ENCODE measurements at places on chromosomes 3 and 15.

- DNase-seq, result peak; percentile 57
Measured at GRCh38 chr3:126481808-126482502, 6.3 kb upstream of the ZXDC start.

DNA sequence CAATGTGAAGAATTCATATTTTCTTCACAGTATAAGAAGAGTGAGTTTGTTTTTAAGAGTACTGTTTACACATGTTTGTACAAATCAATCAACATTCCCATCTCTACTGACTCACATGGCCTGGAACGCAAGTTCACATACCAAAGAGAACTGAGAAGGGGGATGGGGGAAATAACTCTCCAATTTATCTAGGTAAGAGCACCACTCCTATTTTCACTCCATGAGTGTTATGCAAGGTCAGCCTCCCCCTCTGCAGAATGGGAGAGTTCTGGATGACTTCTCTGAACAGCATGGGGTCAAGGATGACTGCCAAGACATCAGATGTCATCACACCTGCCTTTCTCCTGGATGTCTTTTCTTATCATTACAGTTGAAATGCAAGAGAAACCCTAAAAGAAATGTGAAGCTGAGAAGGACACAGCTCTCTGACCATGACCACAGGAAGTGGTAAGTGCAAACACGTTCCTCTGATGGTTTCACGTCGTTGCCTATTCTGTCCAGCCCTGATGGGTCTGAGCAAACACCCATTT lies 95.2 kb downstream of the SEMA6D start:
- DNase-seq, result no peak

GRCh38 chr15:82143390-82144385 lies 97.9 kb upstream of the MEX3B start:
- DNase-seq, result no peak

GRCh38 chr3:184417619-184418327 lies 37.9 kb downstream of the CHRD start:
- peak; percentile 72 for DNase-seq

DNA sequence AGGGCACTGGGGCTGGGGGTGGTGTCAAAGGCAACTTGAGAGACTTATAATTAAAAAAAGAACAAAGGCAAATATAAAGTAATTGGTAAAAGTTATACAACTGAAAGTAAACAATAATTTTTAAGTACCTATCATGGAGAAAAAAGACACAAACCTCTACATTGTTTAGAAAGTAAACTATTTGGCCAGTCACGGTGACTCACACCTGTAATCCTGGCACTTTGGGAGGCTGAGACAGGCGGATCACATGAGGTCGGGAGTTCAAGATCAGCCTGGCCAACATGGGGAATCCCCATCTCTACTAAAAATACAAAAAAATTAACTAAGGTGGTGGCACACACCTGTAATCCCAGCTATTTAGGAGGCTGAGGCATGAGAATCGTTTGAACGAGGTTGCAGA lies 25.8 kb downstream of the RPSA start:
- DNase-seq, result no peak

DNA sequence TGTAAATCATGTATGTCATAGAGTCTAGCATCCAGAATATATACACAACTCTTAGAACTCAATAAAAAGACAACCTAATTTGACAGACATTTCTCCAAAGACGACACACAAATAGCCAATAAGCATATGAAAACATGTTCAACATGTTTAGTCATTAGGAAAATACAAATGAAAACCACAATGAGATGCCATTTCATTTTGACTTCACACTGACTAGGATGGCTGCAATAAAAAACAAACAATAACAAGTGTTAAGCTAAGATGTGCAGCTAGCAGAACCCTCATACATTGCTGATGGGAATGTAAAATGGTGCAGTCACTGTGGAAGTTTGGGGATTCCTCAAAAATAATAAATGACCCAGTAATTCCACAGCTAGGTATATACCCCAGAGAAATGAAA lies 16.4 kb downstream of the SPG11 start:
- no peak for DNase-seq

DNA sequence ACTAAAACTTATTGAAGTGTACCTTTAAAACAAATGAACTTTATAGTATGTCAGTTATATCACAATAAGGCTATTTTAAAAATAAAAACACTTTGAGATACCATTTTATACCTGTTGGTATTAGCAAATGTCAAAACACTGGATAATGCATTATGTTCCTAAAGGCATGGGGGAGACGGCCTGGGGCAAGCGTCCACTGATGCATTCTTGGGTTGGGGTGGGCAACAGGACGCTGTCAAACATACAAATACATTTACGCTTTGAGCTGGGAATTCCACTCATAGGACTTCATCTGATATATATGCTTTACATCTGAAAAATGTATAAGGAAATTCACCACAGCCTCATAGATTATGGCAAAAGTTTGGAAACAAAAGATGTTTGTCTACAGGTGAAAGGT lies 7.6 kb upstream of the GATA2 start:
- DNase-seq, result no peak

DNA sequence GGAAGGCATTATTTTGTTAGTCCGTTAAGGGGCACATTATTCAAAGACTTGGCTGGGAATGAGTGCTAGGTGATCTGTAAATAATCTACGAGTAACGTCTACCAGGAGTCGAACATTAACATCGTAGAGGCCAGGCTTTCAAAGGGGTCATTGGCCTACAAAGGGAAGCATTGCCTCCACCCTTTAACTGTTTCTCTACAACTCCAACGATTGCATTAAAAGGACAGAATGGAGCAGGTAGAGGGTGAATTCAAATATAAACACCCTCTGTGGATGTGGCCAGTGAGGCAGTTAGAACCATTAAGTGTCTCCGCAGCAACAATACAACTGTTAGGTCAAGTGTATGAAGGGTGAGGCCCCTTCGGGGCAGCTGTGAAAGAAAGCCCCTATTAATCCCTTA lies 126.0 kb upstream of the LMOD3 start:
- DNase-seq, result no peak

- DNase-seq, result no peak
Measured at GRCh38 chr3:107822308-107822707, 268.5 kb downstream of the CD47 start.

- no peak for DNase-seq
Measured at GRCh38 chr15:22933641-22934061, 46.5 kb downstream of the CYFIP1 start.

GRCh38 chr3:129211772-129212171 lies 28.1 kb upstream of the CNBP start:
- no peak for DNase-seq

DNA sequence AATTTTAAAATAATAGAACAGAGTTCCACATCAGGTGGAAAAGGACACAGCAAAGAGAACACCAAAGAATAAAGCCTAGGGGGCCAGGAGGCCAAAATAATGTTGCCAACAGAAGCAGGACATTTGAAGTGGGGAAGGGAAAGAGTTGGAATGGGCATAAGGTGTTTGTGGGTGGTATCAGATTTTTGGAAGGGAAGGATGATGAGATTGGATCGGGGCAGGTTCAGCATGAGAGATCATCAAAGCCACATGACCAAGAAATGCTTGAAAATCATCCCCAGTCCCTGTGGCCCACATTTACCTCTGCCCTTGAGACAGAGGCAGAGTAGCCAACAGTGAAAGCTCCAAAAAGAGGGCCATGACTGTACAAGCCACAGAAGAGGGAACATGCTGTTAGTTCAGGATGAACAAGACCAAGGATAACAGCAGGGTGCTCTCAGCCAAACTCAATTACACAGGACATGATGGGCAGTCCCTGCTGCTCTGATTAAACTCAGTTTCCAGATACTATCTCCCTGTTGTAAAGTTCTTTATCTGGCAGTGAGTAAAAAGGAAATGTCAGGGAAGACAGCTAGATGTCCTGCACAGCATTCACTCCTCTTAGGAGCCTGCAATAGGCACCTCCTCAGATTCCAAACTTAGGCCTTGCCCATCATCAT lies 32.5 kb downstream of the RAB27A start:
- DNase-seq, result no peak

DNA sequence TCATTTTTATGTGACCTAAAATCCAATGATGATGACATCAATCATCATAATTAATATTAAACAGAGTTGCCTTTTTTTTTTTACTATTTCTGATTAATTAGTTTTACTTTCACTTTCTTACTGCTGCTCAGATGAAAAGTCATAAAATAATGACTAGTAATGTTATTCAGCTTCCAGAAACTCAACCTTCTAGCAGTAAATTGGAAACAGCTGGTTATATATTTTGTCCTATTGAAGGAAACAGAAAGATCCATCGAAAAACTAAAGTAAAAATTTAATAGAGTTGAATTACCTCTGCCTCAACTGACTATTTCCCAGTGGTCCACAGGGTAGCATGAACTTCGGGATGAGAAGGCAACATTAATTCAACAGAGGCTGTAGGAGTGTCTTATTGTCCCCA lies 107.1 kb upstream of the PTX3 start:
- no peak for DNase-seq

DNA sequence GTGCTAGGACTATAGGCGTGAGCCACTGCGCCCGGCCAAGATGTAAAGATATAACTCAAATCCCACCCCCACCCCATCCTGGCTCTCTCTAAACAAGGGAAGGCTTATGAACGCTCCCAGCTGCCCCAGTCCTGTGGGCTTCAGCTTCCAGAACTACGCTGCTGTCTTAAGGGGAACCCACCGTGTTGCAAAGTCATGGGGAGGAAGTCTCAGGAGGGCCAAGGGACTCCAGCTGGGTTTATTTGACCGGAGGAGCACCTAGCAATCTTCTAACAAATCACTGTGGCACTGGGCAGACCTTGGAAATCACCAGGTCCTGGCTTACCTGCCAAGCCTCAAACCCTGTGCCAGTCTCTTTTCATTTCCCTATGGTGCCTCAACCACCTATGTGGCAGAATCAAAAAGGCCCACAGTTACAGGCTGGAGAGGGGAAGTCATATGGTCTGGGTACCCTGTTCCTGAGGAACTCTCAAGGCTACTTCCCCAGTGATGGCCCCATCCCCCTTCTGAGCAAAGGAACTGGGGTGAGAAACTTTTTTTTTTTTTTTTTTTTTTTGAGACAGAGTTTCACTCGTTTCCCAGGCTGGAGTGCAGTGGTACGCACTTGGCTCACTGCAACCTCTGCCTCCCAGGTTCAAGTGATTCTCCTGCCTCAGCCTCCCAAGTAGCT lies 83.4 kb downstream of the RBPMS2 start:
- DNase-seq, result no peak

- peak; percentile 84 for DNase-seq
Measured at GRCh38 chr3:61688307-61688984, 127.1 kb downstream of the PTPRG start.

- DNase-seq, result no peak
Measured at GRCh38 chr15:56017511-56017910, 24.1 kb upstream of the NEDD4 start.

GRCh38 chr3:58013099-58013498 lies 4.9 kb downstream of the FLNB start:
- DNase-seq, result no peak

GRCh38 chr3:126731044-126731443 lies 27.0 kb downstream of the CHCHD6 start:
- DNase-seq, result no peak

DNA sequence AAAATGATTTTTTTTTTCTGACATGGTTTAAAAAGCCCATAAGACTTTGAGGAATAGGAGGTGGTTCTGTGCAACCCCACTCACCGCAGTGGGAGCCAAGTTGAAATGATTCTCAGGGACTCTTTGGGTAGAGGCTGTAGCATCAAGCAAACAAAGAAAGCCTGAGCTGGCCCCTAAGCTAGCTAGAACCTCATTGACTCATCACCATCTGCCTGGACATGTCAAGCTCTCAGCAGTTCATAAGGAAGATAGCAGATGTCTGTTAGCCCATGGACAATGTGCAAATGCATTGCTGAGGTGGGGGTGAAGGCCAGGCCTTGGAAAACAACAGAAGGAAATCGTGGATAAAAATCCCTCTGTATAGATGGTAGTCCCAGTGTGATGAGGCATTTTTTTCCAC lies 234.8 kb downstream of the NR2F2 start:
- DNase-seq, result no peak

- no peak for DNase-seq
Measured at GRCh38 chr3:171256445-171257250, 203.6 kb downstream of the TNIK start.

GRCh38 chr3:71057526-71057894 lies 526.0 kb downstream of the FOXP1 start:
- DNase-seq, result no peak

DNA sequence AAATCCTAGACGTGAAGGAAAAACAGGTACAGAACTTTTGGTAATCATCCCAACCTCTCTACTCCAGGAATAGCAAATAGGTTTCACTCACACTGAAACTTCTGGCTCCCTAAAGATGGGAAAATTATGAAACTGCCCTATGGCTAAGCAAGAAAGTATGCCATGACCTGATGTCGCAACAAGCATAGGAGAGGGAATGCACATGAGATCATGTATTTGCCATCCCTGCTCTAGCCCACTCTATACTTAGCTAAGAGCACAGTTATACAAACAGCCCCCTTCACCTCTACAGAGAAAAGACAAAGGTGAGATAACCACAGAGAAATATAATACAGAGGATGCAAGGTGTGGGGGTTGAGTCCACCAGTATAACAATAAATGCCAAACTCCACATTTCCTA lies 102.7 kb downstream of the TBC1D5 start:
- no peak for DNase-seq

DNA sequence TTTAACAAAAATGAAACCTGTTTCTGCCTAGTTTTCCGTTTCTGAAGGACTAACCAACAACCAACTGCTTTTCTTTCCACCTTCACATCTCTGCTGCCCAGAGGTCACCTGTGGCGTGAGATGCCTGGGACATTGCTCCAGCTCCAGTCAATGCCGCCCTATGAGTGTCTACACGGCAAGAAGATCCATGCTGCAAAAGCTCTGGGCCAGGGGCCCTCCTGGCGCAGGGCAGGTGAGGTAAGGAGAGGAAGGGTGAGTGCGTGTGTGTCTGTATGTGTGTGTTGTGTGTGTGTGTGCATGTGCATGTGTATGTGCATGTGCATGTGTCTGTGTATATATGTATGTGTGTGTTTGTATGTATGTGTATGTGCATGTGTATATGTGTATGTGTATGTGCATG lies 131.4 kb downstream of the NSMCE3 start:
- no peak for DNase-seq

DNA sequence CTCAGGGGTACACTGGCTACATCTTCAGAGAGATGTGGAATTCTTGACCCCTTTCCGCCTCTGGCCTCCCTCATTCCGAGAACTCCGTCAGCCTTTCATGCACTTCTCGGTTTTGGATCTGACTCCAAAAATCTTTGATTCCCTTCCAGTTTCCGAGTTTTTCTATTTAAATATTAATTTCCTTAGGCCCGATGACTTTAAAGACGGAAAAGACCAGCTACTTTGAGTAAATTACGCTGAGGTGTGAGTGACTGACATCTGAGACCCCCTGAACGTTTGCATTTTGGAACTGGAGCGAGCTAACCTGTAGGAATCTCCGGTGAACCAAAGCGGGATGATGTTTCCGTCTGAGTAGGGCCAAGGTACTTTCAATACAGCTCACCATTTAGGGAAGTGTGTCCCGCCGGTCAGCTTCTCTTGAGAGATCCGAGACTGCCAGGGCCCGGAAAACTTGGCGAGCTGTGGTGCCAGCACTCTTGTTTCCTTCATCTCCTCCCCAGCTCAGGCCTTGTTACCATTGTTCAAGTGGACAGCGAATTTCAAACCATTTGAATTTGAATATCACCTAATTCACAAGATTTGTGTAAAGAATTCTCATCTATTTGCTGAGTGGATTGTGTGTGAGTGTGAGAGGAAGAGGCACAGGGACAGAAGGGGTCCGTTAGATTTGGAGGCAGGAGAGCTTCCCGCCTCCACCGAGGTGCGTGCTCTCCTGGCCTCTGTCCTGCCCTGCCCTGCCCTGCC lies 5.4 kb downstream of the SOX14 start:
- DNase-seq, result no peak
